Coronary artery (tissue), 2 donors: ENCODE measurements at places on chromosomes 1 and 21.

- no peak for DNase-seq
Measured at GRCh38 chr1:2466958-2467554, 9.0 kb upstream of the PLCH2 start.

DNA sequence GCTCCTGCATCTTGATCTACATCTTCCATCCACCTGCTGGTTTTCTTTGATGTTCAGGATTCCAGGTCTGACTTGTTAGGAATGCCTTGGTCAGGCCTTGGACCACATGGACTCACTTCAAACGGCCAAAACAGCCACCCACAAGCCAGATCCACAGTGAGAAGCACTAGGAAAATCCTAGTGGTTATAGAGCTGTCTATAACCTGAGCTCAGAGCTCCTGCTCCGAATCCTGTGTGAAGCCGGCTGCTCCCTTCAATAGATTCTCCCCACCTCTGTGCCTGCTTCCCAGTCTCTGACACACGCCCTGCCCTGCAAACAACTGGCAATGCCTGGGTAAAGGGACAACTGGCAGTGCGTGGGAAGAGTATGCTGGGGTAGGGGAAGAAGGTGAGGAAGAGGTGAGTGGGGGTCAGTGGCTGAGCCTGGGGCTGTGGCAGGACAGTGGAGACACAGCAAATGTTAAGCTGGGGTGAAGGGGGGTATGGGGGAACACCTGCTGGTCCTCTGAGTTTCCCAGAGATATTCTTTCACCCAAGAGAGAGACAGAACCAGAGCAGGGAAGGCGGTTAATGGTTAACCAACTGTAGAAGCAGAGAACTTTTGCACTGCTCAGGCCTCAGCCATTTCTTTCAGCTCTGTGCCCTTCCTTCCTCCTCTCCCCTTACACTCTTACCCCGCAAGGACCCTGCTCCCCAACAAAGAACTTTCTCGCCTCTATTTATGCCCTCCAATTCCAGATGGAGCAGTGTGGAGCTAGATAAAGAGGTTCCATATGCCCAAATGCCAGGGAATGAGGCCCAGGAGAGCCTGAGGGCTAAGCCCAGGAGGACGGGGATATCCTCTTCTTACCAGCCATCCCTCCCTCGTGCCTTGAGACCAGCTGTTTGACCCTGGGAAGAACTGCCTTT lies 4.5 kb downstream of the PLXNA2 start:
- DNase-seq, result peak; percentile 73

GRCh38 chr1:86782482-86782881 lies 78.1 kb downstream of the SH3GLB1 start:
- DNase-seq, result no peak

DNA sequence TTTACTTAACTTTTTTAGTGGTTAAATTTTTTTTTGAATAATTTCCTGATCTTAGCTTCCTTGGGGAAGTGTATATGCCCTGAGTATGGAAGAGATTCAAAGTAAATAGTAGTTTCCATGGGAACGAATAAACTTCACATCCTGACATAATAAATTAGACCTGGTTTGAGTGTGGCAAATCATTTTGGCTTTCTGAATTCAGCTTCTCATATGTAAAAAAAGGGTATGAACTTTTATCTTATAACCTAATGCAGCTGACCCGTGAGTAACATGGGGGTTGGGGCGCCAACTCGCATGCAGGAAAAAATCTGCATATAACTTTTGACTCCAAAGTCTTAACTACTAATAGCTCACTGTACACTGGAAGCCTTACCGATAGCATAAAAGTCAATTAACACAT lies 736.8 kb upstream of the NCAM2 start:
- DNase-seq, result no peak

DNA sequence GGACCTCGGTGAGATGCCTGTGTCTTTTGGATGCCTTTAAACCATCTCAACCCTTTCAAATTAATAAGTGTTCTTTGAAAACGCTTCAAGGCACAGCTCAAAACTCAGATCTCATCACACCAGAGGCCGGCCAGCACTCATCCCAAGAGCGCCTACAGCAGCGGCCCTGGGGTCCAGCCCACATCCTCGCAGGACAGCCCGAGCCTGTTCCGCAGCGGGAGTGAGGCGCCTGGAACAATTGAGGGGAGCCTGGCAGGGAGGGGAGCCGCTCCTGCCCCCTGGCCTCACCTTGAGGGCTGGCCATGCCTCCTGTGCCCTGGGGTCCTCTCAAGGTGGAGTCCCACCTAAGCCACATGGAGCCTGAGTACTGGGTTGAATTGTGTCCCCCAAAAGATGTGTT lies 37.9 kb downstream of the ACOT7 start:
- no peak for DNase-seq

DNA sequence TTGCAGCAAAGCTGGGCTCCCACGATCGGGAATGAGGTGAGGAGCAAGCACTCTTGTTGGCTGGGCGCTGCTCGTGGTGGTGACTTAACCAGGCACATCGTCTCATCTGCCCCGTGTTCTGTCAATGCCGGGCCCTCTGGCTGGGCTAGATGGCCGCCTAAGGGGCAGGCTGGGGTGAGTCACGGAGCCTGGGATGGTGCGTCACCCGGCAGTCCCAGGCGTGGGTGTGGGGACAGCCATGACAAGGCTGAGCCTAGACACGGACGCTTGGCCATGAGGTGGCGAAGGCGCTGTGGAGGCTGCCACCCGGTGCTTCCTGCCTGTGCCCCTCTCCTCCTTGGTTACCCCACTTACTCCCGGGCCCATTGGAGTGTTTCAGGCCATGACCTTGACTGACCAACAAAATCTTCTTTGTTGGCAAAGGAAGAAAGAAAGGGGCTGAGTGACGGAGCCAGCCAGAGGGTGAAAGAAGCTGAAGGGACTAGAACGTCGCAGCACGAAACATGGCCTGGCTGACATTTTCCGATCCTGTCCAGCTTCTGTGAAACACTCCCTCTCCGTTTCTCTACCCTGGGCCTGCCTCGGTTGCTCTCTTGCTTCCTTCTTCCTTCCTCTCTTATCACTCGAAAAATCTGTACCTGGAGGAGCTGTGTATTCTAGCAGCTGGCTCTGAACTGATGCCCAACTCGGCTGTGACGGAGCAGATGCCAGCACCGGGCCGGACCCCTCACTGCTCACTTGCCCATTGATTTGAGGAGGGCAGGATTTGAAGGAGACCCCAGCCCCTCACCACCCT lies 596 bp downstream of the CD247 start:
- no peak for DNase-seq

GRCh38 chr1:45815667-45816458 lies 12.5 kb downstream of the MAST2 start:
- DNase-seq, result no peak

- DNase-seq, result no peak
Measured at GRCh38 chr1:178039891-178040290, 54.0 kb upstream of the RASAL2 start.

DNA sequence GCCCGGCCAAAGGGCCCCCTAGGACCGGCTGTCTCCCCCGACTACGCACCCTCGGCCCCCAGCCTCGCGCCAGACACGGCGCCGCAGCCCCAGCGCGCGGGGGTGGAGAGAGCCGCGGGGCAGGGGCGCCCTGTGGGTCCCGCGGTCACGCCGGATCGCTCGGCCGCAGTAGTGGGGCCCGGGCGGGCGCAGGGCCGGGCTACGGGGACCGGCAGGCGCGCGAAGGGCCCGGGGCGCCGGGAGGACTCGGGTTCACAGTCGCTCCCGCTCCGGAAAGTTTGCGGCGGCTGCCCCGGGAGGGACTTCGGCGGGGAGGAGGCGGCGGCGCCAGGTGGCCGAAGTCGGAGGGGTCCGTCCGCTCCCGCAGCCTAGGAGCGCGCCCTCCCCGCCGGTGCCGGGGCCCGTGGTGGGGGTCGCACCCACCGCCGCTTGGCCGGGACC lies 7.1 kb upstream of the ZNF669 start:
- DNase-seq, result no peak

DNA sequence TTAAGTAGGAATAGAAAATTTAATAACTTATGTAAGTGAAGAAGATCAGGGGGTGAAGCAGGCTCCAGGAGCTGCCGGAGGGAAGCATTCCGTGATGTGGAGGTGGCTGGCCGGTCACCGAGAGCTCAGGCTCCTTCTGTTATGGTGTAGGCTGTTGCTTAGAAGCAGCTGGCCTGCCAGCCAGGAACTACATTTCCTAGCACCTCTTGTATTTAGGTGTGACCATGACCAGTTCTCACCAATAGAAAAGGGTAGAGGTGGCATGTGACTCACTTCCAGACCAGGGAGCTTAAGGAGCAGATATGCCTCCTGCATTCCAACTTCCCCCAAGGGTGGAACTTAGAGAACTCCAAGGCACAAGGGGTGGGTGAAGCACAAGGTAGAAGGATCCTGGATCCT lies 120.7 kb downstream of the ACTL8 start:
- DNase-seq, result no peak

DNA sequence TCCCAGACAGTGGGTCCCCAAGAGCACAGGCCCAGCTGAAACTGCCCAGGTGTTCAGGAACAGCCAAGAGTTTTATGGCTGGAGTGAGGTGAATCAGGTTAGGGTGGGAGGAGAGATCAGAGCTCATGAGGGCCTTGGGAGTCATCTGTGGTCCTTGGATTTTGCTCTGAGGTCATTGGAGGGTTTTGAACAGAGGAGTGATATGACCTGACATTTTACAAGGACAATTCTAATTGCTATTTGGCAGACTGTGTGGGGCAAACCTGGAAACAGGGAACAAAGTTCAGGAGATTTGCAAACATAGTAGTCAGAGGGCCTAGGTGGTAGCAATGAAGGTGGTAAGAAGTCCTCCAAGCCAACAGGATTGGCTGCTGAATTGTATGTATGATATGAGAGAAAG lies 31.1 kb upstream of the LRRN2 start:
- peak; percentile 14 for DNase-seq

GRCh38 chr1:182575540-182576149 lies 13.4 kb downstream of the RNASEL start:
- DNase-seq, result no peak

GRCh38 chr1:3530926-3531818 lies 76.7 kb downstream of the ARHGEF16 start:
- DNase-seq, result peak; percentile 87

- no peak for DNase-seq
Measured at GRCh38 chr1:11649237-11649623, 5.0 kb downstream of the FBXO2 start.

DNA sequence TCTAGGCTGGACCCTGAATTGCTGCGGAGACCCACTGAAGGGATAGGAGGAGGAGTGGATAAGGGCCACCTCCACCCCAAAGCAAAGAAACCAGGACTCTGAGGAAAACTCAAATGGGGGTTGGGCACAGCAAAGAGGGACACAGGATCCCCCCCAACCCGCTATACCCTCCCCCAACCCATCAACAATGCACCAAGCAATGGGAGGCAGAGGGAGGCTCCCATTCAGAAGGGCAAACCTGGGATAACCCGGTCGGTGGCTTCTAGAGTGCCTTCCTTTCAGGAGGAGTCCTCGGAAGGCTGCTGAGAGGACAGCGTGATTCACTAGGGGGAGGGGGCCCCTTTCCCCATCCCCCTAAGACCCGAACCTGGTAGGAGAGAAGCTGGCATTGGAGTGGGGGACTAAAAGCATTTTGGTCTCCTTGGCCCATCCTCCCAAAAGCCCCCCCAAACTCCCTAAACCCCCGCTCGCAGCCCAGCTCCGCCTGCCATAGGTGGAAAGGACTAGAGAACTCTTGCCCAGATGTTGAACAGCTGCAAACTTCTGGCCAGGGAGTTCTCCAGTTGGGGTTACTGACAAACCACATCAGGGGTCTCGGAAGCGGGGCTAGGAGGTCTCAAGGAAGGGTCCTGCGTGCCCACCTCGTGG lies 1.3 kb downstream of the MEF2D start:
- DNase-seq, result no peak

DNA sequence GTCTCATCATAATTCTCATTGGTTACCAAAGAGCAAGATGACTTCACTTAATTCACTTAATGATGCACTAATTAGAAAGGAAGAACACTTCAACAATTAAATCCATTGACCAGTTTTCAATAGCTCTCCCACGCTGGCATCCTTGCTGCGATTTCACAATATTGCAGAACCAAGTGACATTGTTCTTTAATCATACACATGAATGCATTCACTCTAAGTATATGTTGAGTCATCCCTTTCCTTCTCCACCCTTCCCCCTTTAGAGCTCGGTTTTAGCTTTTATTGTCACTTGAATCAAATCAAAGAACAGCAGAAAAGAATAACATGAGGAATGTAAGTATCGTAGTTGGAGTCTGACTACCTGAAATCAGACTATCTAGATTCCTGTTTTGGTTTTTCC lies 233.6 kb upstream of the FMN2 start:
- no peak for DNase-seq

DNA sequence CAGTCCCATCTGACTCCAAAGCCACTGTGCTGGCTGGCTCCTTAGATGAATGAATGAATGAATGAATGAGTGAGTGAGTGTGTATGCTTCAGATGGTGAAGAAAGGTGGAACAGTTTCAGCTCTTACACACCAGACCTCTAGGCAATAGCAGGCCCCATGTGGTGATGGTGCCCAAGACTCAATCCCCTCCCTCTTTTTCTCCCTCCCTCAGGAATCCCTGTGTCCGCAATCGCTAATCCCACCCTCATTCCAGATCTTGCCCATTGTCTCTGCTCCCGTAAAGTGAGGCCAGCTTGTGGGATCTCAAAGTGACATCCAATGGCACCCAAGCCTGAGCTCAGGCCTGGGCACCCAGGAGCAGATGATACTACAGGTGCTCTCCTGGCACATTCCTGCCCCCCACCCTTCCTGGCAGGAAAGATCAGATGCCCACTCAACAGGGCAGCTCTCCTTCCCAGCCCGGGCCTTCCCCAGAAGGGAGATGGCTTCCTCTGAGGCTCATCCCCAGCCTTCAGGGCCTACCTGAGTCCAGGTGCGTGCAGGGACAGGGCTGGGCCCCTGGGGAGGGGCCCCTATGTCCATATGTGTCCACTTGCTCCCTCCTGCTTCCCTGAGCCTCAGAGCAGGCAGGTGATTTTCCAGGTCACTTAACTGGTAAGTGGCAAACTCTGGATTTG lies 106.4 kb downstream of the HMGB4 start:
- DNase-seq, result no peak

- no peak for DNase-seq
Measured at GRCh38 chr1:212498283-212499040, 65.7 kb downstream of the NENF start.

GRCh38 chr1:85438353-85438752 lies 26.6 kb downstream of the DDAH1 start:
- no peak for DNase-seq
